ENCODE measurements at places on chromosomes 11 and 22.

DNA sequence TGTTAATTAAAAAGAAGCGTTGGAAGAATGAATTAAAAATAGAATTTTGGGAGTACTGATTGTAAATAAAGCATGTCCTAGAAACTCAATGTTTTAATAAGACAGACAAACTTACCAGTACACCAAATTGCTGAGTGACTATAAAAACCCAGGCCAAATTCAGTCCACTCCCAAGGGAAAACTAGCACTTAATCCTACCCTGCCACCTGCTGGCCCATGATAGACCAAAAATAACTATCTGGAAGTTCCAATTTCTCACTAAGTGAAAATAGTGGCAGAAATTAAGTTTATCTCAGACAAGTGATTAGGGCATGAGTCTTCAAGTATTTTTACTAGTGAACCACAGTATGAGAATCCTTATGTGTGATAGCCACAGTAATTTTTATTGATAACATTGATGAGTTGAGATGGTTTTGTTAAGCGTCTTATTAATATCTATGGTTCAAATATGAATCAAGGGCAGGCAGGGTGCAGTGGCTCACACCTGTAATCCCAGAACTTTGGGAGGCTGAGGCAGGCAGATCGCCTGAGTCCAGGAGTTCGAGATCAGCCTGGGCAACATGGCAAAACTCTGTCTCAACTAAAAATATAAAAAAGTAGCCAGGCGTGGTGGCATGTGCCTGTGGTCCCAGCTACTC is 9.8 kb upstream of the DDX10 start:
- DNase-seq = peak; percentile 39

DNA sequence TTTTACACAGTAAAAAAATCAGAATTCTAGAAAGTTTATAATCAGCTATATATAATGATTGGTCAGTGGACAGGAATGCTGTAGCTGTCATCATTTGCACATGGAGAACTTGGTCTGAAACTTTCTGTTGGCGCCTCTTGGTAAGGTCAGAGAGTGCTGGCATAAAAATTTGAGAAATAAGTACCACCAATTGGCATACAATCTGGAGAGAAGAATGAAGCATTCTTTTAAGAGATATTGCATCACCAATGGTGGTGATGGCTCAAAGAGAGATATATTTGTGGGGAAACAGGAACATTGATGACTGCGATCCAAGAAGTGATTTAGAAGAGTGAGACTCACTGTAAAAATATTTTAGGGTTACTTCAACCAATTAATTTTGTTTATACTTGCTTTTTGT is 19.8 kb upstream of the OOSP1 start:
- DNase-seq = no peak

GRCh38 chr11:17651681-17652080 is 67.7 kb upstream of the MYOD1 start:
- DNase-seq = no peak

- no peak for DNase-seq
Observed at GRCh38 chr11:14203321-14203720, 155.7 kb downstream of the RRAS2 start.

GRCh38 chr11:17695454-17696441 is 23.6 kb upstream of the MYOD1 start:
- no peak for DNase-seq

Measured in CD4-positive, alpha-beta T cell treated with Interleukin-12 subunit alpha and Interleukin-12 subunit beta, for 1 hour (primary cell).